ENCODE measurements at places on chromosomes 7 and 10.
A peak's percentile ranks its signal among the peaks of the same experiment; 100 is the strongest.

DNA sequence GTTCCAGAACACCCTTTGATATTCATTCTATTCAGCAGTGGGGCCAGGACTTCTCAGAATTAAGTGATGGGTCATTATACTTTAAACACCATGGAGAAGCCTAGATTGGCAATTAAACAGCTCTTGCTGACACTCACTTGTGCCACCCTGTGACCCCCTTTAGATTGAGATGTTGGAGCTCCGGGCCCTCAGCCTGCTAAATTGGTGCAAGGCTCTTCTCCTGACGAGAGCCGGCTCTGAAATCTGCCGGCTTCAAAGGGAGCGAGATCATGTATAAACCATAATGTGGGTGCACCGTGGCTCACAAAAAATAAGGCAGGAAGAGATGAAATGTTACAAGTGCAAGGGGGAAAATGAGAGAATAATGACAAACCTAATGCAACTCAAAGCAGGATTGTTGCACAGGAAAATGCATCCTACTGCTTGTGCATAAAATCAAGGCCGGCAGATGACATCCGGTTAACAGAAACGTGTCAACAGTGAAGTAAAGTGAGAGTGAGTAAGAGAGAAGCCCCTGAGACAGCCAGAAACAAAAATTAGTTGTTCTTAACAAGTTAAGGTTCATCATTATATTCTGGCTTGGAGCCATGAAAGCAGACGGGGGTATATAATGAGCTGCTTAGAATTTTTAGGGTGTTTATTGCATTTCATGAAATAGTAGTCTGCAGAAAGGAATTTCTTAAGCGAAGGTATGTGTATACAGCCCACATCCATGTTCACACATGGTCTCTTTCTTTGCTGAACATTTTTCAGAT lies 198.2 kb downstream of the TCF7L2 start:
- DNase-seq: no peak

DNA sequence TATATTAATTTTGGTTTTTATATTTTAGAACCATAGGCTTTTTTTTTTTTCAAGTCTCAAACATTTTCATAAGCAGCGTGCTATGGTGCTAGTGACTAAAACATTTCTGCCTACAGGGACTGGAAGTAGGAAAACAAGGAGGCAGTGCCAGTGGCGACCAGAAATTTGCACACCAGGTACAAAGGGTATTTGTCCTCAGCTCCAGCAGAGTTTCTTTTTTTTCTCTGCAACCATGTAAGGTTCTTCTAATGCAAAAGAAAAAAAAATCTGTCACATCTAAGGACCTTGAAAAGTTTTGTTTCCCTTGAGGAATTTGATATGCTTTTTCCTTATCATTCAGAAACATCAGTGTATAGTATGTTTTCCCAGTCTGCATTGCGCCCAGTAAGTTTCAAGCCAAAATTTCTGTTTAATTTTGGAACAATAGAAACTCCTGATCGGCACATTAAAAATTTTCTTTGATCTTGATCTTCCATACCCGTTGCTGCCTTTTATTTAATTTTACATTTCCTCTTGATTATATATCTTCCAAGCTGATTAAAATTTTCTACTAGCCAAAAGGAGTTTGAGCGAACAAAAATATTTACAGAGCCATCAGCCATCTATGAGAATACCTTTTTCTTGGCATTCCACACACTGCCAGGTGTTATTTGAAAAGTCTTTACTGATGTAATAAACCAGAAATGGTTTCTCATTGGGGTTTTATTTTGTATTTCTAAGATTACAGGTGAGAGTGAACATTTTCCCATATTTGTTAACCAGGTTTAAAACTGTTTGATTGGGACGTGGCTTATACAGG lies 956 bp upstream of the KLHDC10 start:
- DNase-seq: no peak

DNA sequence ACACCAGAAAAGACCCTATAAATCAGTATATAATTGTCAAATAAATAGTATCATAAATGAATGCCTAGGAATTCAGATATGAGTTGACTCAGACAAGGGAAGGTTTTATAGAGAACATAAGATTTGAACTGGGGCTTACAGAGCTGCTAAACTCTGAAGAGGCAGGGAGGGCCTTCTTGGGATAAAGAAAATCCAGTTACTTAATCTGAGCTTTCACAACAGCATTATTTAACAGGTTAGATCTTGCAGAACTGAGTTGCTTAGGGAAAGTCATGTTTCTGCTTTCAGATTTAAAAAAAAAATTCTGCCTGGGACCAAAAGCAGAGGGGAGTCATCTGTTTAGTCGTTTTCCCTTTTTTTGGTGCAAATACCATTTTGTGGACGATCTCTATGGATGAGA lies 594.8 kb upstream of the FZD8 start:
- DNase-seq: no peak

DNA sequence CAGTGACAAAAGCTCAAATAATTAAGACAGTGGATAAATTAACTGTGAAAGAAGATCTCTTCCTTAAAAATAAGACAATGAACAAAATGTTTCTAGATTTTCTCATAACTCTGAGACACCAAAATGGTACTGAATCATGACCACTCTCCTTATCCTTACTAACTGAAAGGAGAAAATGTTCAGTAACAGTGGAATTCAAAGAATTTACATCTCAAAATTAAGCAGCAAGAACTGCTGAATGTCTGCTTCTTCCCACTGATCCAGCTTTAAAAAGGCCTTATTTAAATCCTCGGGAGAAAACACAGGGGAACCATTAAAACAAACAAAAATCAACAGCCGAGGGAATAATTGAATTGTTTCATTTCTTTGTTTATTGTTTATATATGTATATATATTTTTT lies 27.3 kb upstream of the PLXDC2 start:
- no peak for DNase-seq

GRCh38 chr7:15780271-15780670 lies 93.8 kb upstream of the MEOX2 start:
- DNase-seq: no peak

DNA sequence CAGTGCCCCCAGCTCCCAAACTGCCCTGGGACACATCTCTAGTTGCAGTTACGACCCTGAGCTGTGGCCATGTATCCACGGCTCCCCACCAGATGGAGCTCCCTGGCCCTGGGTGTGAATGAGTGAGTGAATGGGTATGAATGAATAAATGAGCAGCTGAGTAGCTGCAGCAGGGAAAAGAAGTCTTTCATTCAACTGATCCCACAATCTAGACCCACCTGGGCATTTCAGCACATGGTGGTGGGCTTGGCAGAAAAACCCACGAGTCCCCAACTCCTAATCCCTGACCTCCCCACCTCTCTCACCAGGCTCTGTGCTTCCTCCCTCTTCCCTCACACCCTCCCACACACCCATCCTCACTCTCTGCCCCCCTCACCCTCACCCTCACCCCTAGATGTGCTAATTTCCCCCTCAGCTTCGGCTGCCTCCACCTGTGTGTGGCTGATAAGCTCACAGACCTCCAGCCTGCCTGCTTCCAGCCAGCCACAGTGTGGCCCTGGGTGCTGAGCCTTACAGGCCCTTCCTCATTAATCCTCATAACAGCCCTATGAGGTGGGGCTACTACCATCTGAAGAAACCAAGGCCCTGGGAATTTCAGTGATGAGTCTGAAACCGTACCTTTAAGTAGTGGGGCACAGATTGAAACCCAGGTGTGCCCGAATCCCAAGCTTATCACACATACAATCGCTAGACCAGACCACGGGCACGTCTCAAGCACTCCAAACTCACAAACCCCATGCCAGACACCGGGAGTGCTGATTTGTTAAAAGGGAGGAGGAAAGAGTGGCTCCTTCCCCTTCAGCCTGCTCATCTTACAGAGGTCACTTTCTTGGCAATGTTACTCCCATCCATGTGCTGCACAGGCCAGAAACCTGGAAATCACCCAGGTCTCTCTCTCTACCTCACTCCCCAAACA lies 2.2 kb upstream of the ATP6V1F start:
- DNase-seq: no peak

GRCh38 chr7:85033263-85033662 lies 153.6 kb downstream of the SEMA3D start:
- DNase-seq: no peak

DNA sequence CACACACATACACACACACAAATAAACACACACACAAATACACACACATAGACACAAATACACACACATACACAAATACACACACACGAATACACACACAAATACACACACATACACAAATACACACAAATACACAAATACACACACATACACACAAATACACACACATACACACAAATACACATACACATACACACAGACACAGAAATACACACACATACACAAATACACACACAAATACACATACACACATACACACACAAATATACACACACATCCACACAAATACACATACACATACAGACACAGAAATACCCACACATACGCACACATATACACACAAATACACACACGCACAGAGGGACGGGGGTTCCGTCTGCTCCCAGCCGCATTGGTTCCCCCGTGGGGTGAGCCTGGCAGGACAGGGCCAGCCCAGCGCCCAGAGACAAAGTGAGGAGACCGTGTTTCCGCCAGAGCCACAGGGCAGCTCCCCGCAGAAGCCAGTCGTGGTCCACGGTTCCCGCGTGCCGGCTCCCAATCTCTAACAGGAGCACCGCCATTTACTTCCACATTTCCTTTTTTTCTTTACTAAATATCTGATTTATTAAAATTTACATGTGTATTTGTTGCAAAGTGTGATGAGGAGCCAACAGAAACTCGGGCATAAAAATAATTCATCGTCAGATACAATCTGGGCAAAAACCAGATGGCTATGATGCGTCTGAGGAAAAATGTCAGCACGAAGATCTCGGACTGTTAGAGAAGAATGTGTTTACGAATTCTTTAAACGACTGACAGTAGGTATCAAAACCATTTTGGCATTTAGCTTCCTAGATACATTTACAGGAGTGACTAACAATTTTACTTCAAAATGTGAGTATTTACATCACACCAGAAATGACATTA lies 3.1 kb upstream of the KNDC1 start:
- peak; percentile 64 for DNase-seq

DNA sequence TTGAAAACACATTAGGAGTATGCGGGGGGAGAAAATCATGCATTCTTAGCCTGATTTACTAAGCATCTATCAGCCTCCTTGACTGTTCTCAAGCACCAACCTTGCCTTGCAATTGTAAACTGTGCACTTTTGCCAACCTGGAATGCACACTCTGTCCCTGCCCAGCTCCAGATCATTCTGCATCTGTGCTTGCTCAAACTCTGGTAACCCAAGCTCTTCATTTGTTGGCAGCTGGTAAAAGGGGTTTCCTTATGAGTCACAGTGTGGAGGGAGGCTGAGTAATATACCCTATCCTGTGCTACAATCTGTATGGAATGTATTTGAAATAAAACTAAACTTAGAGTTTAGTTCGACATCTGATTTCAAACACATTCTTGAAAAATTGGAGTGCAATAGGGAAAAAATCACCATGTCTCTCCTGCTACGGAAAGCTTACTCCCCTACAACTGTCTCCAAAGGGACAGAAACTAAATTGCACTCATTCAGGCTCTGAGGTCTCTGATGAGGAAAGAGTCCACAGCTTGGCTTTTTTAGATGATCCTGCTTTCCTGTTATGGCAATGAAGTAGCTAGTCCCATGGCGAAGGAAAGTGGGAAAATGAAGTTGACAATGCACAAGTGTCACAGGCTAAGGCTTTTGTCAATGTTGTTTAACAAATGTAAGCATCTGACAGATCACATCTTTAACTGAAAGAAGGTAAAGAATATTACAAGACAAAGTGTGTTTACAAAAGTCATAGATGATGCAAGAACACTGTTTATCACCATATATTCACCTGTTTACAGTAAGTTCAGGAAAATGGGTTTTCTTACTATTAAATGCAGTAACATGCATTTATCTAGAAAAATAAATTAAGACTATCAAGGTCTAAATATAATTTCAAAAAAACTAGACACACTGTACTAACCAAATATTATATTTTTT lies 61.9 kb downstream of the TES start:
- DNase-seq: no peak

- no peak for DNase-seq
Measured at GRCh38 chr10:14656052-14656730, 118.5 kb downstream of the FAM107B start.

- no peak for DNase-seq
Measured at GRCh38 chr7:30177965-30178364, 43.2 kb downstream of the MTURN start.

DNA sequence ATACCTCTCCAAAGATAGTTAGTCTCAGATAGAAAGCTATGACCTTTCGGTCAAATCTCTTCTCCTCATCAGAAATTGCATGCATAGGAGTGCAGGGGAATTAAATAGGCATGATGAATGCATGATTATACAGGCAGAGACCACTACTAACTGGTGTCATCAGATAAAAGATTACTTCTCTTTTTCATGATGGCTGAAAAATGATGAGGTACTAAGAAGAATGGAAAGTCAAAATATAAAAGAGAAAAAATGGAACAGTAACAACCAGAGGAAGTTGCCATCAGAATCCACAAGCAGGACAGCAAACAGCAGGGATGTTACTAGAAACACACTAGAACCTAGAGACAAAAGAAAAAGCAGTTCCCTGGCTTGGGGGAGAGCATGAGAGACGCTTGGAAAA lies 31.6 kb downstream of the CTTNBP2 start:
- no peak for DNase-seq

- no peak for DNase-seq
Measured at GRCh38 chr7:127949769-127950222, 81.4 kb downstream of the LRRC4 start.

- DNase-seq: no peak
Measured at GRCh38 chr7:79036356-79036755, 417.1 kb downstream of the MAGI2 start.

DNA sequence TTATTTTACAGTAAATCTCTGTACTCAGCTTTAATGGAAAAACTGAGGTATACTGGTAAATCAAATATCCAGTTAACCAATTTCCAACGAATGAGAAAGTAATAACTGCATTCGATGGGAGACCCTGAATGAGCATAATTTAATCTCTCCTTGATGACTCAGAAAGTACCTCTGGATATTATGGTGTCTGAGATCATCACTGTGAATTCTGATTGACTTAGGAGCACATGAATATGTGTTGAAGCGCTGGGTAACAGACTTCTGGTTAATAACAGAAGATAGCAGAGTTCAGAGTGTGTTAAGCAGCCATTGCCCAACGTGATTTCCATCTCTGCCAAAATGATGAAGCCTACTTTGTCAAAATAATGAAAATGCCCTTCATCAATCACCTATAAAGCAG lies 116.6 kb downstream of the NRP1 start:
- no peak for DNase-seq

DNA sequence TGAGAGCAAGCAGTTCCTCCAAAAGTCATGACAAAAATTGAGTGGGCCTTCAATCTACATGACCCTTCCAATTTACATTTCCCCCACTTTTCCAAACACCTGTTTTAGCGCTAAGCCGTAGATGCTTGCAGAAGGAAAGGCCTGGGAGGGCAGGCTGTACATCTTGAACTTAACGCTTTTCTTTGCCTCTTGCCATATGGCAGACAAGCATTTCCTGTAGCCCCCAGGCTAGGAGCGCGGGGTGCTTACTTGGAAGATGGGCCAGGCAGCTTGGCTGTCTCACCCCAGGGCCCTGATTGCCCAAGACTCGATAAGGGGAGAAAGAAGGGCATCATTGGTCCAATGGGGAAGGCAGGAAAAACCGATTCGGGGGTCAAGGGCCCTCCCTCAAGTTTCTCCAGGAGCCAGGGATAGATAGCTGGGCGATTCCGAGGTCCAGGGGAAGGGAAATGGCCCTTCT lies 1.8 kb downstream of the HOXA10 start:
- peak; percentile 17 for DNase-seq

- peak; percentile 41 for DNase-seq
Measured at GRCh38 chr7:45088821-45089340, at the start of gene NACAD. Gene NACAD (minus strand): TSS chr7:45088969. CDS start chr7:45088894, 75 bp downstream.

- no peak for DNase-seq
Measured at GRCh38 chr10:121152033-121152432, 300.9 kb downstream of the WDR11 start.

Measured in left lung (tissue), 14 donors.